Activated CD4-positive, alpha-beta T cell treated with anti-CD3 and anti-CD28 coated beads, Interleukin-2, Interleukin-4, amounts not matched to agents 100 ng/mL and 50 ng/mL, durations not matched to agents 16 hours and 8 hours (primary cell): ENCODE measurements at places on chromosomes 2 and 18.

GRCh38 chr2:5074733-5075132, 617.5 kb upstream of the SOX11 start:
- no peak for DNase-seq

GRCh38 chr18:49819823-49820671, 6.7 kb upstream of the ACAA2 start:
- DNase-seq: peak; percentile 62

DNA sequence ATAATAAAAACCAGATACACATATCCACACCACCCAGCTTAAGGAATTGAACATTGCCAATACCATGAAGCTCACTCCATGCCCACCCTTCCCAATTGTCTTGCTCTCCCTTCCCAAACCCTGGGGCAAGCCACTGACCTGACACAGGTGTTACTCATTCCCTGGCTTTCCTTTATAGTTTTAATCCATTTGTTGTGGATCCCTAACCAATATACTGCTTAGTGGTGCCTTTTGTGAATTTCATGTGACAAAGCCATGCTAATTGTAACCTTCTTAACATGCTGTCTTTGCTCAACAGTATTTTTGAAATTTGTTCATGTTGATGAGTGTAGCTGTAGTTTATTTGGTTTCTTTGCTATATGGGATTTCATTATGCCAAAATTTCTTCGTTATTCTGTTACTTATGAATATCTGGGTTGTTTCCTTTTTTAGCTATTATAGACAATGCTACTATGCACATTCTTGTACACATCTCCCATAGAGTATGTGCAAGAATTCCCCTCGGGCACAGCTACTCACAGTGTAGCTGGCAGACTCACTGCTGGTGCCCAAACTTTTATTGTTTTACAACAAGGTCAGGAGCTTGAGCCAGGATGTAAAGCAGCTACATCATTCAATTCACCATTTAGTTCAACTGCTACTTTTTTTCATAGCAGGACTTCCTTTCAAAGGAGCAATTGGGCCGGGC, 90.8 kb upstream of the ATL2 start:
- DNase-seq: no peak

- no peak for DNase-seq
Observed at GRCh38 chr2:189091253-189091652, 88.3 kb downstream of the COL5A2 start.

DNA sequence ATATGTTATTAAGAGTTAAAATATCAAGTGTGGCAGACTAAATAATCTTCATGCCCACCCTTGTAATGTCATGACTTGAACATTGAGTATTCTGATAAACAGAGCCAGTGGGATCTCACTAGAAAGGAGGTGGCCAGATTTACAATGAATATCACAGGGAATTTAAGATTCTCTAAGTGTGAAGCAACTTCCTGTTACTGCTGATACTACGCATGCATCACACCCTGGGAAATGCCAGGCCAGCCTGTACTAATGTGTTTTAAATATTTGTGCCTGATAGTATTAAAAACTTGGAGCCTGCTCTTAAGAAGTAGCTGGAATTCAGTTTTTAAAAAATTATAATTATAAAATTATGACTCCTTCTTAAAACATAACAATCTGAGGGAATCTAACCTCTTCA, 148.3 kb downstream of the LAMA3 start:
- no peak for DNase-seq

- no peak for DNase-seq
Observed at GRCh38 chr2:107807988-107808387, 18.7 kb upstream of the RGPD4 start.

DNA sequence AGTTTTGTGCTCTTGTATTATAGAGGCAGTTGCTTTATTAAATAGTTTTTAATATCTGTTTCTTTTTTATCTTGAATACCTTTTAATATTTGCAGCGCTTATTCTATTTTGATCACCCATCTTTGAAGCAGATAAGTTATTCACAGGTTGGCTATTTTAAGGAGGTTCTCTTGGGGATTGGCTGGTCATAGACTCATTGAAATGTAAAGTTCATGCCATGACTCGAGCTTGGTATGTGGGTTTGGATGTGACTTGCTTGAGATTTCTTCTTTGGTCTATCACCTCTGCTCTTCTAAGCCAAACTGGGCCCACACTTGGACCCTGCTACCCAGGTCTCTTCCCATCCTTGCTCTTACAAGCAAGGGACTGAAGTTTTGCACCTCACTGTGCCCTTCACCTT, 33.6 kb downstream of the FARP2 start:
- DNase-seq: no peak

DNA sequence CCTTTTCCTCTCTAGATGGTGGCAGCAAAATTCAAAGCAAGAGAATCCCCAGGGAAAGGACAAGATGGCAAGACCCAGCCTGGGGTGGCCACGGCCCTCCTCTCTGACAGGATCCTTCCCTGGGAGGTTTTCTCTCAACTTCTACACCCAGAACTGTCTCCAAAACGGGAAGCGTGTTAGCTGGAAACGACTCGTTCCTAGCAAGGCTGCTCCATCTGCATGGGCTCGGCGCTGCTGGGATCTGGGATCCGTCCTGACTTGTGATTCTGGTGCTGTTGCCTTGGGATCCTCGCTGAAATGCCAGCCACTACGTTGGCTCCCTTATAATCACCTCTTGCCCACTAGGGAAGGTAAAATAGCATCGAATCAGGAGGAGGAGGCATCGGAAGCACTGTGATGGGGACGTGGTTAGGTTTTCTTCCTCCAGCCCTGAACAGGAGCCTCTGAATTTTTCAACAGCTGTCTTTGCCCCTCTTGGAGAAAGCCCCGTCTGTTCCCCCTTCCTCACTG, 514.8 kb upstream of the MYT1L start:
- DNase-seq: no peak

- DNase-seq: no peak
Observed at GRCh38 chr2:29189052-29189451, 73.8 kb downstream of the CLIP4 start.

DNA sequence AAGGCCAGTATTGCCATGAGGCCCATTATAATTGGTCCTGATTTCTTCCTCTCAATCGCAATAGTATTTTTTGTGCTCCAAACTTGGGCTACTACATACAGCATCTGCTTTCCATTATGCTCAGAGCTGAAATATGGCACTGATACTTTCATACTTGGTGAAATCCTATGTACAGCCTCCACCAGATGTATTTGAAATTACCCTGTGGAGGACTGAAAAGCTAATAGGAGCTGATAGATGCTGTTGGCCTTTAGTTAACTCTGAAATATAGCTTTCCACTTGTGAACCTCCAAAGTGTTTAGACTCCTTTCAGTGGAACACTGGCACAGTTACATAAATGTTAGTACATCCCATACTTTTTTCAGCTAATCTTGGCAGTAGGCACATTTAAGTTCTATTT, 205.7 kb downstream of the NEDD4L start:
- no peak for DNase-seq

DNA sequence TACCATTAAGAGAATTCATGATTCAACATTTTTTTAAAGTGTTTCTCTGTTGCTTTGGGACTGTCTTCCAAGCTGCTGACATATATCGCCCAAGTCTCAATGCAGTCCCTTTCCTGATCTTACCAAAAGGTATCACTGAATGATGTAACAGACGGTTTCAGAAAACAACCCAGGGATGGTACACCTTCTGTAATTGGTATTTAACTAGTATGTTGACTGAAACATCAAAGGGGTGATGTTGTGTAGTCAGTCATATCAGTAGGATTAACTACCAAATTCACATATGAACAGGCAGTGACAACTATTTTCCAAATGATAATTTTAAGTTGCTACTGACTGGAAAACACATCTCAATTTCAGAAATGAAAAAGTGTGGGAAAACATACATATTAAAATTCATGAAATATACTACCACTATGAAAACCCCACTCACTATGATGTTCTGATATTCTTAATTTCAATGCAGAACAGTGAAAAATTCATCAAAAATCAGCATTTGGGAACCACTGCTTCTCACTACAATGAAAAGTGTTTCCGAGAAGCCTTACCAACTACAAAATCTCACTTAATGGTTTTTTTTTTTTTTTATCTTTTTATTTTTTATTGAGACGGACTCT, 59.8 kb downstream of the MEMO1 start:
- peak; percentile 73 for DNase-seq

DNA sequence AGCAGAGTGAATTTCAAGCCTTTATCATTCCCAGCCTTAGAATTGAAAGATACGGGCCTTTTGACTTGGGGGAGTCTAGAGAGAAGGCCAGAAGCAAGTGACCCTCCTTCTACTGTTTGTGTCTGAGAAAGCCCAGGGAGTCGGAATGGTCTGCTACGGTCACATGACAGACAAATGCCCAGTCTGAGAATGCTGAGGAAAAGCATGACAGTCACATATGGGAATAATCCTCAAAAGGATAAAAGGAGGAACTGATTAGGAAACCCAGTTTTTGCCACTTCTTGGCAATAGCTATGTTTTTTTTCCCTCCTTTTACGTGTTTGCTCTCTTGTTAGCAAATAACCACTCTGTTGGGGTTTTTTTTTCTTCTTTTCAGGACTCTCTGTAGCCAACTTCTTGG, 38.1 kb upstream of the HNRNPA3 start:
- DNase-seq: no peak

DNA sequence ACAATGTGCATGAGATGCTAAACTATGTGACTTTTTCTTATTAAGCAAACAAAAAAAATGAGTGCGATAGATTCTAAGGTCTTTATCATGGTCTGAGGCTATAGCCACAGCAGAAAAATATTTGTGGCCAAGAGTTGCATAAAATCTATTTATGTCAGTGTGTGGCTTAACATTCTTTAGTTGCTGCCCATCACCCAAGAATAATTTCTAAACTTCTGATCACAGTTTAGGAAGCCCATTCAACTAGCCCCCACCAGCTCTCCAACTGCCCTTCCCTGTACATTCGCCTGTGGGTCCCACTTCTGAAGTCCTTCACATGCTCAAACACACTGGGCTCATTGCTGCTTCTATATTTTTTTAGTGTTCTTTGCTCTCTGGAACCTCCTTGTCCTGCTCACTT, 107.1 kb downstream of the CTNNA2 start:
- no peak for DNase-seq

GRCh38 chr18:25518716-25519053, 166.7 kb upstream of the ZNF521 start:
- no peak for DNase-seq

DNA sequence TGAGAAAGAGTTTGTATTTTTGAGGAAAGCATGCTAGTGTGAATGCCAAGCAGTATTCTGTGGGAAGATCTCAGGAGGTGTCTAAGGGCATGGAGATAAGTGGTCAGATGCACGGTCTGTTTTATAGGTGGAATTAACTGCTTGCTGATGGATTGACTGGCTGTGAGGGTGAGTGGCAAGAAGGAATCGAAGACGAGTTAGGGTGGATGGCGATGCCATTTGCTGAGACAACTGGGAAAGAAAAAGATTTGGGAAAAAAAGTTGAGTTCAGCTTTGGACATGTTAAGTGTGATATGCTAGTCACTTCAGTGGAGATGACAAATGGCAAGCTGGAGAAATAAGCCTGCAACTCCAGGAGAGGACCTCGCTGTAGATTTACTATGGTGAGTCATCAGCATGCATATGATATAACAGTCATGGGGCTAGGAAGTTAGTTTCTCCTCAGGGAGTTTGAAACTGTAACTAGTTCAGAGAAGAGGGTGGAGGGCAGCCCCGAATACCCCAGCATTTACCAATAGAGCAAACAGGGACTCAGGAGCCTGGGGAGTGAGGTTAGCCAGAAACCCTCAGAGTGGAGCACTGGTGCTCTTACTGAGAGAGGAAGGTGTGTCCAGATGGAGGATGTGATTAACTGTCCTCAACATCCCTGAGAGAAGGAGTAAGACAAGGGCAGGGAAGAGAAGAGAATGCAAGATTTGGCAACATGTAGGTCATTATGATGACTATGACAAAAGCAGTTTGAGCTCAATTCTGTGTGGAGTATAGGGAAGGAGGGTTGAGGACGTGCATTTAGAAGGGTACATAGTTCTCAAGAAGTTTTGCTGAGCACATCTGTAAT, 2.0 kb upstream of the HK2 start:
- DNase-seq: no peak

DNA sequence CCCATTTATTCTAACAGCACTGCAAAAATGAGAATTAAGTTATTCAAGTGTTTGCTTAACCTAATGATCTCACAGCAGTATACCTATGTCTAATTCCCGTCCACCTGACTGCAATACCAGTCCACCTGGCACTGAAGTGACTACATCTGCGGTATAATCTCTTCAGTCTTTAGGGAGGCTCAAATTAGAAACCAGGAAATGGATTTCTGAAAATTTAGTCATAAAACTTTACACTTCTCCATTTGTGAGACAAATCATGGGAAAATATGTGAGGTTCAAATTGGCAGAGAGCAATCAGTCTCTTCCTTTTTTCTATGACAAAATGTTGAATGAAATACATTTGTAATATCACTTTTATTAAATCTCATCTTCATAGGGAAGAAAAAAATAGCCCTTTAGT, 33.0 kb downstream of the FTCDNL1 start:
- DNase-seq: no peak

DNA sequence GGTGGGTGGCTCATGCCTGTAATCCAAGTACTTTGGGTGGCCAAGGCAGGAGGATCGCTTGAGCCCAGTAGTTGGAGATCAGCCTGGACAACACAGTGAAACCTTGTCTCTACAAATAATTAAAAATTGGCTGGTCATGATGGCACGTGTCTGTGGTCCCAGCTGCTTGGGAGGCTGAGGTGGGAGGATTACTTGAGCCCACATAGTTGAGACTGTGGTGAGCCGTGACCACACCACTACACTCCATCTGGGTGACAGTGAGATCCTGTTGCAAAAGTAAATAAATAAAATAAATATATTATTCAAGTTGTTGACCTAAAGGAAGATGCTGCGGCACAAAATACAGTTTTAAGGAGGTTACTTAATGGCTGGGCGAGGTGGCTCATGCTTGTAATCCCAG, 72.7 kb downstream of the LAMA3 start:
- no peak for DNase-seq

GRCh38 chr18:46009125-46009840, 42.2 kb upstream of the EPG5 start:
- DNase-seq: no peak

GRCh38 chr18:53458268-53458667, 766.2 kb downstream of the MBD2 start:
- DNase-seq: no peak

DNA sequence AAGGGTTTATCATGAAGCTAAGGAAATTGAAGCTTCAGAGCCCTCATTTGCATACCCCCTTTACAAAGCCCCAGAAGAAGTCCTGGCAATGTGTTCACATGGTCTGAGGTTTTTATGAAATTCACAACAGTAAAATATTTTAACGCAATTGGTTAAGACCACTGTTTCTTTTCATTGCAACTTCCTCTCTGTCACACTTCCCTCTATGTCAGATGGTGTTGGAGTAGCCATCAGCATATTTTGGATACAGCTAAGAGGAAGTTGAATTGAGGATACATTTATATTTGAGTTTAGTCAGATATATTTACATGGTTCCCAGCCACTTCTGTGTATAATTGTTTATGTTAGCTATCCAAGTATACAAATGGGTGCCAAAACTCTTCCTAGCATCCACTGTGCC, 170.0 kb downstream of the TXNL1 start:
- DNase-seq: no peak
